ENCODE measurements at places on chromosomes 2 and 18.

DNA sequence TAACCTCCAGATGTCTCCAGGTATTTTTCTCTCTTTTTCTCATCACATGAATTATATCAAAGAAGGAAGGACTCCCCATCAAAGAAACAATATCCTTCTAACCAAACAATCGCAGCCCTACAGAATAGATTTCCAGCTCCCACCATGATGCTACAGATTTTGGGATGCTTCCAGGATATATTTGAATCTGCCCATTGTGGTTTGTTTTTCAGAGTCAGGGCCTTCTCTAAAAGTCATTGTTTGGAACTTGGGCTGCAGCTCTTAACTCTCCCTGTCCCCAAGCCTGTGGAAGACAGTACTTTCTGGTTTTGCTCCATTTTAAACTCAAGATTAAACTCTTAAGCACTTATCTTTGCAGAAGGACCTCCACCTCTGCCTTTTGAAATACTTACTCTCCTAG, 223.2 kb downstream of the PMAIP1 start:
- DNase-seq, result no peak

DNA sequence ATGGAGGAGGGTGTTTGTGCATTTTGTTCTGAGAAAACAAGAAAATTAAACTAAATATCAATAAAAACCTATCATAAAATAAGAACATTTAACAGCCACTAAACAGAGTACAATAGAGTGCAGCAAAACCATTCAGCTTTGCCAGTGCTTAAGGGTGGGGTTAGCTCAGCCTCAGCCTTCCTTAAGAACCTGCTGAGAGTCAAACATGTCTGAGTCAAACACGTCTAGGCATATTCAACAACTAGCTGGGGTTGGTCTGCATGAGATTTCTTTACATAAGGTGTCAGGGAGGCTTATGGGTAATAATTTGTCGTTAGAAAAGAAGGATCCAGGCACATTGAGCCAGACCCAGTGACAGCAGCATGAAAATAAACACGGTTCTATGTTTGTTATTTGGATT, 298.2 kb downstream of the SP3 start:
- no peak for DNase-seq

DNA sequence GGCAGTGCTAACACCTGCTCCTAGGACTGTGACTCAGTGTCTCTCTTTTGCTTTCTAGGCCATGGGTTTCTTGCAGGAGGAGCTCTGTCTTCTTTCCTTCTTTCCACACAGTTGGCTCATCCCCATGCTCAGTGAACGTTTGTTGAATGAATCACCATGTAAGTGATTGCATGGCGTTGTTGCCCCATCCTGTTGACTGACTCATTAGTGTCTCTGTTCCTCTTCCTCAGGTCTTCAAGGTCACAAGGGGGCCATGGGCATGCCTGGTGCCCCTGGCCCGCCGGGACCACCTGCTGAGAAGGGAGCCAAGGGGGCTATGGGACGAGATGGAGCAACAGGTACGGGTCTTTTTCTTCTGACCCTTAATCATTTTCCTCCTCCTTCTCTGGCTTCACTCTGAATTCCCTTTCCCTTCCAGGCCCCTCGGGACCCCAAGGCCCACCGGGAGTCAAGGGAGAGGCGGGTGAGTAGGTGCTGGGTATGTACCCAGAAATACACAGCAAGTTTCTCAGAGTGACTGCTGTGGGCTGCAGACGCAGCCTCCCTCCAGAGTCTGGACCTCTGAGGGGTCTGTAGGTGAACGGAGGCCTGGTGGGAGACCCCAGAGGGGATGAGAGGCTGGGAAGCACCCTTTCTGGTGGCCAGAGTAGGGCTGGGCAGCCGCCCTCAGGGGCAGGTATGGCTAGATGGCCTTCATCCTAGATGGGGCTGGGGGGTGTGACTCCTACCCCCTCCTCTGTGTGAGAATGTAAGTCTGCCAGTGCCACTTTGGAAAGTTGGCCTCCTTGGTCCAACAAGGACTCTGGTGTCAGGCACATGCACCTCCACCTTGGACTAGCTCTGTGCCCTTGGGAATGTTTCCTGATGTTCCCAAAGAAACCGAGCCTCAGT, 32.4 kb downstream of the MARCO start:
- DNase-seq, result no peak

DNA sequence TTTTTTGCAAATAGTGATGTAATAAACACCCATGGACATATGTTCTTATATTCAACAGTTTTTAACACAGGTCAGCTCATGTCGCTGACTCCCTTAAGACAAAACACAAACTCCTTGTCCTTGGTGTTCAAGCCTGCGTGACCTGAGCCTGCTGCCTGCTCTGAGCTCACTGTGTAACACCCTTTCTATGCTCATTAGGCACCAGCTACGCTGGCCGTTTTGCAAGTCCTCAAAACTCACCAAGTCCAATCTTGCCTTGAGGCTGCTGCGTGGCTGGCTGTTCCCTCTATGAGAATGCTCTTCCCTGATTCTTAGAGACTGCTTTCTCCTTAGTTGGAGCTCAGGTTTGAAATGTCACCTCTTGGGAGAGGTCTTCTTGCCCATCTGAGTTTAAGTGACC, 100.5 kb upstream of the GLI2 start:
- no peak for DNase-seq

- no peak for DNase-seq
Observed at GRCh38 chr2:54658564-54659071, 64.8 kb upstream of the EML6 start.

- DNase-seq, result no peak
Observed at GRCh38 chr2:236172255-236173035, 4.3 kb upstream of the GBX2 start.

GRCh38 chr2:3533836-3534235, 14.5 kb upstream of the ADI1 start:
- DNase-seq, result no peak

DNA sequence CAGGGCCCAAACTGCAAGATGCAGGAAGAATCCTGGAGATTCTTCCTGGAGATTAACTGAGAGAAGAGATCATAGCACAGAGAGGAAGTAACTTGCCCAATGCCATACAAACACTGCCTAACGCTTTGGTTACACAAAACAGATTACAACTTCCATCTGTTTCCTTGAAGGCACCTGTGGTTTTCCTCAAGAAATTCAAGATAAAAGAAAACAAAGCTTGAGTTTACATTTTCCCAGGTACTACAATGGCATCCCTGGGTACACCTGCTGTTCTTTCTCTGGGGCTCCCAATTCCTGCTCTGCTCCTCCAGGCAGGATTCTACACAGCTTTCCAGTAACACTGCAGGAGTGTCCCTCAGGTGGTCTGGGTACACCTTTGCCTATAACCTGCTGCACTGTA, 781.9 kb upstream of the ID2 start:
- no peak for DNase-seq

- peak; percentile 22 for DNase-seq
Observed at GRCh38 chr2:129347486-129348217, 631.8 kb upstream of the RAB6C start.

DNA sequence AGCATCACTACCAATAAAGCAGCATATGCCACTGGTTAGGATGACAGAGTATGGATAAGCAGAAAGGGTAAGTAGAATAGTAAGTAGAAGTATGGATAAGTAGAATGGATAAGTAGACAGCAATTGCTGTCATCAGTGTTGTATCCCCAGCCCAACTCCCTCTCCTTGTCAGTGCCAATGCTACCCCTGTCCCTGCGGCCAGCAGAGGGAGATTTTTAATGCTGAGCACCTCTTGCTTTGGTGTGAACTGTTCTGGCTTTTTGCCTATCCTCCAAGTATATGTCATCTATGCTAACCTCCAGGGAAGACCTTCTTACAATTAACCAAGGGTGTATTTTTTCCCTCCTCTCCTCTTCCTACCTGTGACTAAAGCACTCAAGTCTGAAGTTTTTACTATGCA, 136.7 kb upstream of the SPHKAP start:
- no peak for DNase-seq

DNA sequence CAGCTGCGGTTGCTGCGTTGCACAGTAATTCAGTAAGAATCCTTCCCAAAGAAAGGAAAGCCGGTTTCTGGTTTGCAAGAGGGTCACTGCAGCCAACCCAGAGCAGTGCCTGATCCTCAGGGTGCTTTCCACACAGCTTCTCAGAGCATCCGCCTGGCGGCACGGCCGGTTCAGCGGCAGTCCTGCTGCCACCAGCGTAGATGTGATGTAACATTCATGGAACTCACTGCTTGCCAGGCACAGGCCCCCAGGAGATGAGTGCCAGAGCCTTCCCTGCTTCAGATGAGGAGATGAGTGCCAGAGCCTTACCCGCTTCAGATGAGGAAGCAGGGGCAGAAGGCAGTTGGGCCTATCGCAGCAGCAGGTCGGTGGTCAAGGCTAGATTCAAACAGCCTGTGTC, 230.2 kb downstream of the GBX2 start:
- DNase-seq, result no peak

- no peak for DNase-seq
Observed at GRCh38 chr2:227610123-227610522, 4.5 kb downstream of the SCYGR3 start.

- no peak for DNase-seq
Observed at GRCh38 chr2:233693963-233694362, 1.3 kb downstream of the UGT1A6 start.

DNA sequence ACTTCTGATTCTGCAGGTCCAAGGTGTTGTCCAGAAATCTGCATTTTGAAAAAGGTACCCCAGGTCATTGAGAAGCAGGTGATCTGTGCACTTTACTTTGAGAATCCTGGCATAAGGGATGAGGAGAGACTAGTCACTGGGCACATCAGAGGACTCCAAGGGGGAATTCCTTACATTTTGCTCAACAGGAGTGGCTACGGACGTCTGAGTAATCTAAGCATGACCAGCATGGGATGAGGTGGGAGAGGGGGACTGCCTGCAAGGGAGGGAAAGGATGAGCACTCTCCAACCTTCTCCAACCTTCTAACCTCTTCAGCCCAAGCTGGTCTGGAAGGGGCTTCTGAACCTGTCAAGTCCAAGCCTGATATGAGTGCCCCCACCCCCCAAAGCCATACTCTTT, 55.5 kb downstream of the MARCHF4 start:
- no peak for DNase-seq

DNA sequence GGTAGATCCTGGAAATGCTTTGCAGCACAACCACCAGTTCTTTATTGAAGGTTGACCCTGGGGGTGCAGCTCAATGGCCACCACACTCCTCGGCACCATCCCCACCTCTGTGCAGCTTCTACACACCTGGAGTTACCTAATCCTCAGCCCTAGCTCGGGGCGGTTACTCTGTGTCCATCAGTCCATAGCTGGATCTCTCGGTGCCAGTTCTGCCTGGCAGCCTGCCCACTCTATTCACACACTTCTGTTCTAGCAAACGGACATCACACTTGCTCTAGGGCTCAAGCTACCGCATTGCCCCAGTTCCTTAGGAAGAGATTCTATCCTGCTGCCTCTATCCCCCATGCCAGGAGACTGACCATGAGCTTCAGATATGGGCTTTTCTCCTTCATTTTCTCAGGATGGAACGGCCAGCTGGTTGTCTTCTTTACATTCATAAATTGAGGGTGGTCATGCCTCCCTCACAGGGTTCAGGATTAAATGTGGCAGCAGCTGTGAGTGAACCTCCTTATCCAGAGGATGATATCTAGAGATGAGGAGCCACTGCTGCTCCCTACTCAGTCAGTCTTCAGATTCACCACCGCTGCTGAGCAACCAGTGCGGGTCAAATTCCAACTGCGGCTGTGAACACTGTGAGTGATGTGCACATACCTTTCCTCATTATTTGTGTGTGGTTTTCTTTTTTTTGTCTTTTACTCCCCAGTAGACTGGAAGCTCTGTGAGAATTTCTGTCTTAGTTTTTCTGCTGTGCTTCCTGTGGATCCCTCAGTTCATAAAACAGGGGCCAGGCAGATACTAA, 66.9 kb upstream of the TRIB2 start:
- no peak for DNase-seq

- DNase-seq, result no peak
Observed at GRCh38 chr2:127085317-127085681, 21.7 kb downstream of the BIN1 start.

Data from head of caudate nucleus (tissue), 42 donors.